Lung microvascular endothelial cell (primary cell): ENCODE measurements at places on chromosomes 16 and 17. TPM values are rescaled to one million over a fixed set of nuclear protein-coding genes. Genes with fewer than 3 reads are reported as not detected.

GAS2L2 gene
- total RNA-seq, result under 0.01 TPM in 1 of 2 replicates, not detected in the other

- DNase-seq, result no peak
These were observed 233.1 kb upstream of the FOXF1 start for GRCh38 chr16:86277221-86277620.

DNA sequence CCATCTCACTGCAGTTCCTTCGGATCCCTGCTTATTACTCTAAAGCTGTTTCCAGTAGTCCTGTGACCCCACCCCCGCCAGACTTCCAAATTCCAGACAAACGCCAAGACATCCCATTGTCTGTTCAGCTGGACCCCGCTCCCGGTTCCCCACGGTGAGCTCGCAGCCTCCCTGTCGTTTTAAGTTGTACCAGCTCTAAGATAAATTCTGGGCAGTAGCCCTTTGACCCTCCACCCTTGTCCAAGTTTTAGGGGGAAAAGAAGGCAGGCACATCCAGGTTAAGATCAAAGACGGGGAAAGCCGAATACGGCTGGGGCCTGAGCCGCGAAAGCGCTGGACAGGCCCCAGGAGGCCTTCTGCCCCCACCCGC lies 589 bp downstream of the ARL6IP1 start:
- DNase-seq, result no peak

DNA sequence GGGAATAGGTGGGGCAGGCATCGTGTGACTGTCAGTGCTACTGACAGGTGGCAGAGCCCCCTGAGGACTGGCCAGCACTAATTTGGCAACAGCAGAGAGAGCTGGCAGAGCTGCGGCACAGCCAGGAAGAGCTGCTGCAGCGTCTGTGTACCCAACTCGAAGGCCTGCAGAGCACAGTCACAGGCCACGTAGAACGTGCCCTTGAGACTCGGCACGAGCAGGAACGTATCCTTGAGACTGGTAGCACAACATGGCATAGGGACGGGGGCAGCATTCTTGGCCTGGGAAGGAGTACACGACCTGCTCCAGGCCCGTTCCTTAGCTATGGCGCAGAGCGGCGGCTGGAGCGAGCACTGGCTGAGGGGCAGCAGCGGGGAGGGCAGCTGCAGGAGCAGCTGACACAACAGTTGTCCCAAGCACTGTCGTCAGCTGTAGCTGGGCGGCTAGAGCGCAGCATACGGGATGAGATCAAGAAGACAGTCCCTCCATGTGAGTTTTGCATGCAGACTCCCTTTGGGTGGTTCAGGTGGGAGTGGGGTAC lies 3.0 kb upstream of the NRN1L start:
- no peak for DNase-seq

DNA sequence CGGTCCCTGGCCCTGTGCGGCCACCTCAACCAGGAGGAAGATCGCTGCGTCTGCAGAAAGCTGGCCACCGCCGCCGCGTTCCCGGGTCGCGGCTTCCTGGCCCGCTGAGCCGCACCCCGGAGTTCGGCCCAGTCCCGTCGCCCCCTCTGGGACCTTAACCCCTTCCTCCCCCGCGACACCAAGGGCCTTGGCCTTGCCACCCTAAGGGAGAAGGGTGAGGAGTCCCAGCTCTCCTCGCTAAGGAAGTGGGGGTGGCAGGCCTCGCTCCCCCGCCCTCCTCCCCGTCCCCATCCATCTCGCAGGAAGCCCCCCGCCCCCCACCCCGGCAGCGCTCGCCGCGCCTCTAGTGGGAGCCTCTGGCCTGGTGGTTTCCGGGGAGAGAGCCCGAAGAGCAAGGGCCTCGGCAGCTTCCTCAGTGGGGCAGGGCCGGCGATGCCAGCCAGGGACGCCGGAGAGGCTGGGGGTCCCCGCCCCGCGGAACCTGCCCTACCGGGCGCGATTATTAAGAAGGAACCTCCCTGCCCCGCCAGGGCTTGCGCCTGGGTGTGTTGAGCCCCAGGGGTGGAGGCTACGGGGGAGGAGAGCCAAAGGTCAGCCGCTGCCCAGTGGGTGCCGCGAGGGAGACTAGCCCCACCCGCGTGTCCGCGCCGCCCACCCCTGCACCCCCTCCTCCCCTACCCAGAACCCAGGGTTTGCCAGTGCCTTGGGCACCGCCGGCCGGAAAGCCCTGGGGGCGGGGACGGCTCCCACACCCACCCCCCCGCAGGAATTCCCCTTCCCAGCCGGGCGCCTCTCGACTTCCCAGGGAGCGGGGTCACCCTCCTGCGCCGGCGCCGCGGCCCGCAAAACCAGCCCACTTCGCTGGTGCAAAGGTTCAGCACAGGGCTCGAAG lies 6.8 kb downstream of the CBX4 start:
- no peak for DNase-seq

GRCh38 chr17:45339646-45340605 lies 23.1 kb upstream of the MAP3K14 start:
- no peak for DNase-seq

GRCh38 chr17:47720754-47721533 lies 12.1 kb upstream of the TBX21 start:
- DNase-seq, result peak; percentile 45

- DNase-seq, result peak; percentile 96
These were observed 55.4 kb downstream of the CFDP1 start for GRCh38 chr16:75377729-75378386.

- no peak for DNase-seq
These were observed 70.0 kb downstream of the PGS1 start for GRCh38 chr17:78448356-78448993.

DNA sequence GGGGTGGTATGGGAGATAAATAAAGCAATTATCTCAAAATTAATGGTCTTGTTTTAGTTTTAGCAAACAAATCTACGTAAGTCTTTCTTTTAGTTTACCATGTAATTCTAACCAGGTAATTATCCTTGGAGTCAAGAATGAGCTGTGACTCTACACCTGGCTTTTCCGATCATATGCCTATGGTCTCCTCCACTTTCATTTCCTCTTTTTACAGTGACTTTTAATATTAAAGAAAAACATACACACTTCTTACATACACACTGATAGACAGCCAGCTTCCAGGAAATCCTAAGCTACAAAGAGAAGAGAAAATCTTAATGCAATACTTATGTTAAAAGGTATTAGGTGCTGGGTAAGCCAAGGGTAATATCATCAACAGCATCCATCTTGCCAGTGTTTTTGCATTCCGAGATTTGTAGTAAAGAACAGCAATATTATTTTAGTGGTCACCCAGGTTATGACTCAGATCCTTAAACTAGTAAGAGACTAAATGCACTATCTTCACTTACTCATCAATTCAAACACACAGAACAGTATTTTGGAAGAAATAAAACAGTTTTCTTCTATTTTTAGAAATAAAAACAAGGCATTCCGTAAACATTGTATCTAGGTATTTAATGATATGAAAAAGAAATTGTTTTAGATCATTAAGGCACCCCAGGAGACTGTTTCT lies 4.4 kb upstream of the IRX5 start:
- no peak for DNase-seq

MARCHF10 gene
- total RNA-seq, result under 0.01 TPM in 2 replicates

CACNG4 gene
- total RNA-seq, result not detected in 2 replicates

KRT9 gene
- not detected in 2 replicates for total RNA-seq
